ENCODE measurements at places on chromosomes 2 and 18. TPM values are rescaled to one million over a fixed set of nuclear protein-coding genes. Genes with fewer than 3 reads are reported as not detected.

- no peak overlapping the region for H3K27ac ChIP-seq
- no peaks in the 10 kb centered on the region for H3K27me3 ChIP-seq
- H3K36me3 ChIP-seq, result no peaks in the 10 kb centered on the region
- no peak overlapping the region for H3K4me3 ChIP-seq
- no peak for DNase-seq
Observed at GRCh38 chr2:88010136-88010535, 6.2 kb downstream of the RNU2-63P start.

The NYAP2 gene
- under 0.01 TPM for total RNA-seq

DNA sequence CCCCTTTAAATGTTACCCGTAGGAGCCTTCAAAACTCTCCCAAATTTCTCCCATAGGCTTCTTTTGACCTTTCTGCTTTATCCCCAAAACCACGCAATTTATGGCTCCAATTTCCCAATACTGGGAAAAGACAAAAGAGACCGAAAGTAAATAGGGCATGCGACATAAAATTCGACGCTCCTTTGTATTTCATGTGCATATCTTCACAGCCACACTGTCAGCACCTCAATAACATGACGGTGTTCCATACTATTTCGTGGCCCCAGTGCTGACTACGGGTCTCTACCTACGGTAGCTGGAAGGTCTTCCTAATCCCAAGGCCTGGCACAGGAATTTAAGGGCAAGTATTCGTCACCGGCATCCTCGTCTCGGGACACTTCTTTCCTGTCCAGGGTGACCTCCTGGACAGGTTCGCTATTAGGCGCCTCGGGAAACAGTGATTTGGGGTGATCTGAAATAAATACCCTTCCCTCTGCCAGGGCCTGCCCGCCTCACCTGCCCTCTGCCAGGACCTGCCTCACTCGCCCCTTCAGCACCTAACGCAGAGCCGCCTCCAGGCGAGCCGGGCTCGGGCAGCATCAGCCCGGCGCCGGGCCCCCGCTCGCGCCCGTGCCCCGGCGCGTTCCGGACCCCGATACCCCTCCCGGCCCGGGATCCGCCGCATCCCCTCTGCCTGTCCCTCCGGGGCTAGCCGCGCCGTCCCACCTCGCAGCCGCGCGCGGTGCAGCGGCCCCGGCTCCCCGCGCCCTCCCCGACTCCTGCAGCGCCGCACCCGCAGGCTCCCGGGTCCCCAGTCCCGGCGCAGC, 680 bp downstream of the DTNB start:
- H3K4me1 ChIP-seq, result no peaks in the 10 kb centered on the region
- peak; percentile 17 for DNase-seq

The UGT1A3 gene
- not detected for total RNA-seq

GRCh38 chr18:71028285-71028762, 739.5 kb downstream of the SOCS6 start:
- no peak overlapping the region for H3K4me3 ChIP-seq
- no peaks in the 10 kb centered on the region for H3K27me3 ChIP-seq
- no peaks in the 10 kb centered on the region for H3K36me3 ChIP-seq
- H3K4me1 ChIP-seq, result no peaks in the 10 kb centered on the region
- no peak overlapping the region for H3K27ac ChIP-seq

GRCh38 chr2:205758051-205758450, 75.8 kb downstream of the NRP2 start:
- DNase-seq, result no peak
- H3K36me3 ChIP-seq, result no peaks in the 10 kb centered on the region
- peaks cover 6% of the 10 kb centered on the region for H3K4me1 ChIP-seq
- H3K4me3 ChIP-seq, result no peak overlapping the region
- H3K27me3 ChIP-seq, result no peaks in the 10 kb centered on the region

- no peaks in the 10 kb centered on the region for H3K4me1 ChIP-seq
- H3K27ac ChIP-seq, result no peak overlapping the region
- H3K4me3 ChIP-seq, result no peak overlapping the region
- H3K27me3 ChIP-seq, result no peaks in the 10 kb centered on the region
- no peaks in the 10 kb centered on the region for H3K36me3 ChIP-seq
- DNase-seq, result no peak
Observed at GRCh38 chr2:7070483-7070882, 153.3 kb downstream of the RNF144A start.

DNA sequence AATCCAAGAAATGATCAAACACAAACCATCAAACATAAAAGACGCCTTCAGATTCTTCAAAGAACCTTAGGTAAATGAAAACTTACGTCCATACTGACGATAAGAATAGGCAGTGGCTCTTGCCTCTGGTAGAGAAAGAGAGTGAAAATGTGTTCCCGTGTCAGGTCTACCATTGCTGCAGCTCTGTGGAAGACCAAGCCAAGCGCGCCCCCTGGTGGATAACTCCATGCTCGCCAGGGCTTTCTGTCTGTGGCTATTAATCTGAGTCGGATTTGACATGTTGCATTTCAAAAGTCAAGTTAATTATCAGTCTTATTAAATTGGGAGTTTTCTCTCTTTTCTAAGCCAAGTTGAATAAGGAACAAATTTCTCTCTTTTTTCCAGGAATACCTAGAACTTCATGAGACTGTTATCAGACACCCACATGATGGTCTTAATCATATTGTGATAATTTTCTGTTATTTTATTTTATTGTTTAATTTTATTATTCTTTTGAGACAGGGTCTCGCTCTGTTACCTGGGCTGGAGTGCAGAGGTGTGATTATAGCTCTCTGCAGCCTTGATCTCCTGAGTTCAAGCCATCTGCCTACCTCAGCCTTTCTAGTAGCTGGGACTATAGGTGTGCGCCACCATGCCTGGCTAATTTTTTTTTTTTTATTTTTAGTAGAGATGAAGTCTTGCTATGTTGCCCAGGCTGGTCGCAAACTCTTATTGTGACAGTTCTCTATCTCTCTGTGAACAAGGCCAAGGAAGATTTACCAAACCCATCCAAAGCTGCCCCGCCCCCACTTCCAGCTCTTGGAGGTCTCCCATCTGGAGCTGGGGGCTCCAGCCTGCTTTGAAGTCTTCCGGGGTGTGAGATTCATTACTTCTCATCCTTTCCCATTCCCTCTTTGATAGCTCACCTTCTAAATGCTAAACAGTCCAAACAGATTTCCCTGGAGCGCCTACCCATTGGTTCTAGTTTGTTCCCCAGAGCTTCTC, 15.8 kb upstream of the ZAP70 start:
- H3K27ac ChIP-seq, result no peak overlapping the region
- DNase-seq, result peak; percentile 97
- no peaks in the 10 kb centered on the region for H3K36me3 ChIP-seq
- no peaks in the 10 kb centered on the region for H3K4me1 ChIP-seq
- H3K27me3 ChIP-seq, result no peaks in the 10 kb centered on the region
- no peak overlapping the region for H3K4me3 ChIP-seq

- no peak overlapping the region for H3K4me3 ChIP-seq
Observed at GRCh38 chr2:71530641-71531332, 77.4 kb downstream of the DYSF start.

DNA sequence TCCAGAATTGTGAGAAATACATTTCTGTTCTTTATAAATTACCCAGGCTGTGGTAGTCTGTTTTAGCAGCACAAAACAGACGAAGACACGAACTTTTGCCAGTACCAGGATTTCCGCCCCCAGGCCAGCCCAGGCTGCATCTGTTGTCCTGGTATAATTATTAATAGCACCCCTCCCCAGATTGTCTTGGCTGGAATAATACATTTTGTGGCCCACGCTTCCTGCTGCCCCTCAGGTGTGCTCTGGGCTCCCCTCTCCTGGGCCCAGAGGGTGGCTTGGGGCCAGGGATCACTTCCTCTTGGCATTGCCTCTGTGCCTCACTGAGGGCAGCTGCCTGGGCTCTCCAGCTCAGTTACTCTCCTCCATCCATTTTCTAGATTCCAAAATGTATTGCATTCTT, 102.1 kb upstream of the HS6ST1 start:
- no peak for DNase-seq
- H3K36me3 ChIP-seq, result no peaks in the 10 kb centered on the region
- no peak overlapping the region for H3K4me3 ChIP-seq

- H3K36me3 ChIP-seq, result no peaks in the 10 kb centered on the region
- H3K27ac ChIP-seq, result no peak overlapping the region
- H3K4me3 ChIP-seq, result no peak overlapping the region
- H3K4me1 ChIP-seq, result peaks cover 45% of the 10 kb centered on the region
Observed at GRCh38 chr2:176098366-176099158, 1.0 kb upstream of the HOXD12 start.

The ANKRD30BL gene
- not detected for total RNA-seq

GRCh38 chr2:174787487-174788205, 23.4 kb upstream of the CHRNA1 start:
- H3K4me1 ChIP-seq, result peaks cover 16% of the 10 kb centered on the region
- no peaks in the 10 kb centered on the region for H3K36me3 ChIP-seq
- H3K4me3 ChIP-seq, result no peak overlapping the region
- no peak for DNase-seq

GRCh38 chr2:3483227-3483985, 35.9 kb downstream of the ADI1 start:
- H3K36me3 ChIP-seq, result peaks cover 70% of the 10 kb centered on the region
- no peak overlapping the region for H3K27ac ChIP-seq
- no peaks in the 10 kb centered on the region for H3K4me1 ChIP-seq
- H3K27me3 ChIP-seq, result no peaks in the 10 kb centered on the region

DNA sequence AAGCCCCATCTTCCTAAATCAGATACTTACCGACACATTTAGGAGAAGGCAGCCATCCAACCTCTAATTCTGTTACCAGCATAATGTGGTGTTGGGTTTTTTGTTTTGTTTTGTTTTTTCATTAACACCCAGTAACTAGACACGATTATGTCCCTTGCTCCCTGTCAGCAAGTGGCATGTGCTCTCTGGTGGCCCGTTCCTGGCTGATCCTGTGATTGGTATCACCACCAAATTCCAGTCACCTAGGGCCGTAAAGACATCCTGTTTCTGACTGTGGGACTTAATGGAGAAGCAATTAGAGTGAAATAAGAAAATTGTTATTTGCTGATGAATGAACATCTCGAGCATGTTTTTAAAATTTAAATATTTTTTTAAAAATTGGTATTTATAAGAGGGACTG, 5.9 kb upstream of the DLX1 start:
- no peak overlapping the region for H3K27ac ChIP-seq
- H3K36me3 ChIP-seq, result no peaks in the 10 kb centered on the region
- H3K4me1 ChIP-seq, result no peaks in the 10 kb centered on the region
- no peak for DNase-seq

GRCh38 chr18:55763298-55763697, 175.3 kb upstream of the TCF4 start:
- no peaks in the 10 kb centered on the region for H3K36me3 ChIP-seq
- no peak overlapping the region for H3K4me3 ChIP-seq
- no peak overlapping the region for H3K27ac ChIP-seq
- DNase-seq, result no peak

The MARCO gene
- total RNA-seq, result 11.1 TPM

- DNase-seq, result no peak
- H3K4me1 ChIP-seq, result no peaks in the 10 kb centered on the region
- no peaks in the 10 kb centered on the region for H3K36me3 ChIP-seq
- no peaks in the 10 kb centered on the region for H3K27me3 ChIP-seq
Observed at GRCh38 chr18:31100436-31101182, 1.6 kb downstream of the DSC2 start.

The SKA1 gene
- not detected for total RNA-seq

DNA sequence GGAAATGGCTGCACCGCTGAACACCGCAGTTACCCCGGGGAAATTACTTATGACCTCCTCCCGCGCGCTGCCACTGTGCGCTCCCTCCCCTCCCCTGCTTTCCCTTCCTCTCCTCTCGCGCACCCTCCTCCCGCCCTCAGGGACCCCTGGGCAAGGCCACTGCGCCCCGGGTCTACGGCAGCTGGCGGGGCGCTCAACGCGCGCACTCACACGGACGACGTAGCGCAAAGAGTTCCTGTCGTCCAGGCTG, 7.9 kb downstream of the ALPP start:
- no peak for DNase-seq
- H3K4me1 ChIP-seq, result no peaks in the 10 kb centered on the region
- H3K27ac ChIP-seq, result no peak overlapping the region
- H3K4me3 ChIP-seq, result no peak overlapping the region

The DAPL1 gene
- not detected for total RNA-seq

The ELOA2 gene
- not detected for total RNA-seq

The GREB1L gene
- 5.1 TPM for total RNA-seq

- H3K4me1 ChIP-seq, result no peaks in the 10 kb centered on the region
- no peaks in the 10 kb centered on the region for H3K27me3 ChIP-seq
- no peak overlapping the region for H3K27ac ChIP-seq
- DNase-seq, result no peak
- no peak overlapping the region for H3K4me3 ChIP-seq
Observed at GRCh38 chr2:181613241-181613640, 43.7 kb downstream of the CERKL start.

The UGT1A9 gene
- not detected for total RNA-seq
